Naive thymus-derived CD4-positive, alpha-beta T cell (primary cell): ENCODE measurements at places on chromosomes 2 and 18.

GRCh38 chr18:78527984-78528383 lies 451.6 kb upstream of the SALL3 start:
- H3K4me1 ChIP-seq: no peaks in the 10 kb centered on the region
- no peaks in the 10 kb centered on the region for H3K27me3 ChIP-seq
- H3K27ac ChIP-seq: no peak overlapping the region
- no peak overlapping the region for H3K4me3 ChIP-seq

- H3K36me3 ChIP-seq: no peaks in the 10 kb centered on the region
- no peak for DNase-seq
- no peaks in the 10 kb centered on the region for H3K4me1 ChIP-seq
- H3K27me3 ChIP-seq: no peaks in the 10 kb centered on the region
Observed at GRCh38 chr2:51711766-51712165, 679.8 kb upstream of the NRXN1 start.

- no peaks in the 10 kb centered on the region for H3K4me1 ChIP-seq
- H3K4me3 ChIP-seq: no peak overlapping the region
- DNase-seq: no peak
- no peaks in the 10 kb centered on the region for H3K27me3 ChIP-seq
- no peak overlapping the region for H3K27ac ChIP-seq
- H3K36me3 ChIP-seq: no peaks in the 10 kb centered on the region
Observed at GRCh38 chr2:237539681-237540080, 26.7 kb upstream of the PRLH start.

DNA sequence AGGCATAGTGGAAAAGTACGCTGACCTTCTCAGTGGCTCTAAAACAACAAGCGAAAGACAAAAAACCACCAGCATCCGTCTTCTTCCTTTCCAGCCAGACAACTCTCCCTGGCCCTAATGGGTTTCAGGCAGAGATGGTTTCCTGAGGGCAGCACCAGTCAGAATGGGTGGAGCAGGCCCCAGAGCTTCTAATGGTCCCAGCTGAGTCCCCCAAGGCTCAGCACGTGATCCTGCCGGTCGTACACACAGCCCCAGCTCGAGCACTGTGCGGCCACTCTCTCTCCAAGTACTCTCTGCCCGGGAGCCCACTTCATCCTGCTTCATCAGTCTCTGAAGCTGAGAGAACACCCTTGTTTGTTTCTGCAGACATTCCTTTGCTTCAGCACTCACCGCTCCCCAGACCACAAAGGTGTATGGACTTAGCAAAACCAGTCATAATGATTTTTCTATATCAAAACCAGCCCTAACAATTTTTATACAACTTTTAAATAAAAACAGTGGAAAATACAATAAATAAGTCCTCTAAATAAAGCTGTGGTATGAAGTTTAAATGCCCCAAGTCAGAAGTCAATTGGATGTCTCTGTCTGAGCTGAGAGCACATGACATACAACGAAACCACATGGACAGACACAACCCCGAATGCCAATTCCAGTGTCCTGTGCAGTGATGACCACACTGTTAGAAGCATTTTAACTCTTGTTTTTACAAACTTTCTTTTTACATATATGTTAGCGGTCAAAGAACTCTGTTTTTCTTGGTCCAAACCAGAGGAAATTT lies 63.9 kb downstream of the PARD6G start:
- no peaks in the 10 kb centered on the region for H3K4me1 ChIP-seq
- no peaks in the 10 kb centered on the region for H3K36me3 ChIP-seq
- H3K27ac ChIP-seq: no peak overlapping the region
- H3K27me3 ChIP-seq: no peaks in the 10 kb centered on the region

DNA sequence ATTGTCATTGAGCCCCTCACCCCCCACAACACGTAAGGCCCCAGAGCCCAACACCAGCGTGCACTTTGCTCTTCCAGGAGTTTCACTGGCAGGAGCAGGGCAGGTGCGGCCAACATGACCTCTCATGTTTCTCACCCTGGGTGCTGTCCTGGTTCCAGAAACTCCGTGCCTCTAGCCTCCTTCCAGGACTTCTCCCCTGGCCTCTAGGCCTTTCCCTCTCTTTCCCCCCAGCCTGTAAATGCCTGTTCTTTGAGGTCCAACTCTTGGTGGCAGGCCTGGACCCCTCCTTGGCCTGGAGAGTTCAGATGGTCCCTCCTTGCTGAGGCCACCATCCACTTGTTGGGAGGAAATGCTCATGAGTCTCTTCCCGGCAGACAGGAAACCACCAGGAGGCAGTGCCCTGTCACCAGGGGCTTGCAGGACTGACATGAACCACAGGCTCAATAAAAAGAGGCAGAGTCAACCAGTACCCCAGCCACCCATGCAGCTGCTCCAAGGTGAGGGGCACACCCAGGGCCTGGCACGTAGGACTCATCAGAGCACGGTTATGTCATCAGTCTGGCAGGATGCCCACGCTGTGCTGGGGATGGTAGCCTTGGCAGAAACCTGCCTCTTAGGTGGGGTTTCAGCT lies 1.5 kb downstream of the MALL start:
- H3K36me3 ChIP-seq: no peaks in the 10 kb centered on the region
- H3K27ac ChIP-seq: no peak overlapping the region
- DNase-seq: no peak
- H3K27me3 ChIP-seq: no peaks in the 10 kb centered on the region
- H3K4me3 ChIP-seq: no peak overlapping the region

GRCh38 chr18:61333746-61334490 lies 688 bp downstream of the CDH20 start:
- H3K4me1 ChIP-seq: no peaks in the 10 kb centered on the region
- no peaks in the 10 kb centered on the region for H3K27me3 ChIP-seq
- DNase-seq: no peak
- no peak overlapping the region for H3K4me3 ChIP-seq
- H3K36me3 ChIP-seq: no peaks in the 10 kb centered on the region

DNA sequence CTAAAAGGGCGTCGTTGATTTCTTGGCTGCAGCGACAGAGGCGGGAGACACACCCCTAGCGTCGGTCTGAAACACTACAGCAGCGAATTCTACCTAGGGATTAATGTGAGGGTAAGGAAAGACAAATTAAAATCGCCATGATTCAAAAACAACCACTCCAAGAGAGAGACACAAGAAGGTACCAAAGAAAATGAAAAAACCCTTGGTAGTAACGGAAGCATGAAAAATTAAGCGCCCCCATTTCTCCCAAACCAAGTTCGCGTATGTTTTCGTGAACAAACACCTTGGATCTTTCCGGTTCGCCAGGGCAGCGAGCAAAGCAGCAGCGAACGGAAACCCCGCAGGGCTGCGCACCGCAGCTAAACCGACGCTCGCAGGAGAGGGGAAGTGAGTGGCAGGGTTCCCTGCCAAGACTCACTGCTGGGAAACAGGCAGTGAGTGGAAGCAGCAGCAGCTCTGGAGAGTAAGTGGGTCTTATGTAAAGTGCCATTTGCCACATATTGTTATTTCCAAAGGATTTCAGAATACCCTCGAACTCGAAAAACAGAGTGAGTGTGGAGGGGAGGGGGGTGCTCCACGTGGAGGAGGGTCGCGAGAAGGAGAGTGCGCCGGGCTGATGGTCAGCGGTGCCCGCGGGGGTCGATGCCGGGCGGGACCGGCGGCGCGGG lies 1.0 kb downstream of the PPP3R1 start:
- H3K4me3 ChIP-seq: peak overlapping the region; percentile 66
- peaks cover 44% of the 10 kb centered on the region for H3K4me1 ChIP-seq
- no peaks in the 10 kb centered on the region for H3K27me3 ChIP-seq
- DNase-seq: peak; percentile 72
- peaks cover 3% of the 10 kb centered on the region for H3K36me3 ChIP-seq
- H3K27ac ChIP-seq: peak overlapping the region; percentile 82

DNA sequence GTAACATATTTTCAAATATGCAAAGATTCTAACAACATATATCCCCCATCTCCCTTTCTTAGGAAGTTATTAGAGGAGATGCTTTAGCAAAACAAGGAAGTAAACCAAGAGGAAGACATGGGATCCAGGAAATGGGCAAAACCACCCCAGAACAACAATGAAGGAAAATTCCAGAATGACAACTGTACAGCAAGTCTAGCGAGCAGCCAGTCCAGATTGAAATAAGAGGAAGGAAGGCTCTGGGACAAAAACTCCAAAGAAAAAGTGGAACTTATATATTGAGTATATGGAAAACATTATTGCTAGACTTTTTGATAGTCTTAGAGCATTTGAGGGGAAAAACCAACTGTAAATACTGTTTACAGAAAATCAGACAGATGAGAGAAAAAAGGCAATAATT lies 2.9 kb upstream of the ARPC2 start:
- no peak overlapping the region for H3K4me3 ChIP-seq
- no peak overlapping the region for H3K27ac ChIP-seq
- no peaks in the 10 kb centered on the region for H3K27me3 ChIP-seq
- peaks cover 7% of the 10 kb centered on the region for H3K4me1 ChIP-seq
- no peak for DNase-seq

- no peak for DNase-seq
- H3K27me3 ChIP-seq: no peaks in the 10 kb centered on the region
- H3K4me3 ChIP-seq: no peak overlapping the region
- H3K36me3 ChIP-seq: no peaks in the 10 kb centered on the region
- no peak overlapping the region for H3K27ac ChIP-seq
- no peaks in the 10 kb centered on the region for H3K4me1 ChIP-seq
Observed at GRCh38 chr2:227280895-227281294, 44.2 kb upstream of the MFF start.

DNA sequence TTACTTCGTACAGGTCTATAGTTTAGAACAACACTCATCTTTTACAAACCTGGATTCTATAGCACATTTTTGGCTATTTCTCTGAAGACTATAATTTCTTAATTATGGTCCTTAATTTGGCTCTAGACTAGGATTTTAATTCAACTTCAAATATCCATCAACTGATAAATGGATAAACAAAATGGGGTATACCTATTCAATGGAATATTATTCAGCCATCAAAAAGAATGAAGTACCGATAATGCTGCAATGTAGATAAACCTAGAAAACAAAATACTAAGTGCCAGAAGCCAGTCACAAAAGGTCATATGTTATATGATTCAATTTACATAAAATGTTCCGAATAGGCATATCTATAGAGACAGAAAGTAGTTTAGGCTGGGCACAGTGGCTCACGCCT lies 15.2 kb upstream of the RIF1 start:
- H3K27me3 ChIP-seq: no peaks in the 10 kb centered on the region
- no peaks in the 10 kb centered on the region for H3K36me3 ChIP-seq
- H3K4me3 ChIP-seq: no peak overlapping the region
- H3K4me1 ChIP-seq: no peaks in the 10 kb centered on the region
- no peak overlapping the region for H3K27ac ChIP-seq
- DNase-seq: no peak
